ENCODE measurements at places on chromosomes 13 and 19.

DNA sequence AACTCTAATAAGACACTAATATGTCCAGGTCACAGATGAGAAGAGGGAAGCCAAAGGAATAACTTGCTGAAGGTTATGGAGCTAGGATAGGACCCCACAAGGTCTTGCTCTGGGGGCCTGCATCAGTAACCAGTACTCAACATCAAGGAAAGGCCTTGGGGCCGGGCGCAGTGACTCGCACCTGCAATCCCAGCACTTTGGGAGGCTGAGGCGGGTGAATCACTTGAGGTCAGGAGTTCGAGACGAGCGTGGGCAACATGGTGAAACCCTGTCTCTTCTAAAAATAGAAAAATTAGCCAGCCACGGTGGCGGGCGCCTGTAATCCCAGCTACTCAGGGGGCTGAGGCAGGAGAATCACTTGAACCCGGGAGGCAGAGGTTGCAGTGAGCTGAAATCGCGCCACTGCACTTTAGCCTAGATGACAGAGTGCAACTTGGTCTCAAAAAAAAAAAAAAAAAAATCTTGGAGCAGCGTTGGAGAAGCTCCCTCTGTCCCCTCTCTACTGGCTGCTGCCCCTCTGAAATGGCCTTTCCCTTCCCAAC lies 1.8 kb downstream of the LONP1 start:
- DNase-seq = no peak

- no peak for DNase-seq
Measured at GRCh38 chr19:27876976-27877512, 1335.9 kb downstream of the UQCRFS1 start.

GRCh38 chr19:35545855-35546381 lies 492 bp downstream of the TMEM147 start:
- no peak for DNase-seq

DNA sequence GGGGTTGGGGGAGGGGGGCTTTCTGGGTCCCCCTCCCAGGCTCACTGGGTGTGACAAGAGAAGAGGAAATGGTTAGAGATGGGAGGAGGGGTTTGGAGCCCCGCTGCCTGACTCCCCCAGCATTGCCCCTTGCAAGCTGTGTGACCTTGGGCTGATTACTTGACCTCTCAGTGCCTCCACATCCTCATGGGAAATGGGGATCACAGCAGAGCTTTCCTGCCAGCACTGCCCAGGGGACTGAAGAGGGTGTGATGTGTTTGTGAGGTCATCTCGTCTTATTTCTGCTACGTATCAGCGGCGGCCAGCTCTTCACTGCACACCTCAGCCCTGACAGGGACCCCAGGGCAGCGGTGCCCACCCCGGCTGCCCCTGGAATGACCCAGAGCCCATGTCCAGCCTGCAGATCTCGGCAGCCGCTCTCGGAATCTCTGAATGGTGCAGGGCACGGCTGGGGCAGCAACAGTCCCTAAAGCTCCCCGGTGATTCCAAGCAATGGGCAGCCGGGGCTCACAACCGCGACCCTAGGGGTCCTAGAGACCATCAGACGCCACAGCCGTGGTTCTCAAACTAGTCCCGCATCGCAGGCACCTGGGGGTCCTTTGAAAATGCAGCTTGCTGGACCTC lies 8.4 kb downstream of the PNMA8B start:
- no peak for DNase-seq

DNA sequence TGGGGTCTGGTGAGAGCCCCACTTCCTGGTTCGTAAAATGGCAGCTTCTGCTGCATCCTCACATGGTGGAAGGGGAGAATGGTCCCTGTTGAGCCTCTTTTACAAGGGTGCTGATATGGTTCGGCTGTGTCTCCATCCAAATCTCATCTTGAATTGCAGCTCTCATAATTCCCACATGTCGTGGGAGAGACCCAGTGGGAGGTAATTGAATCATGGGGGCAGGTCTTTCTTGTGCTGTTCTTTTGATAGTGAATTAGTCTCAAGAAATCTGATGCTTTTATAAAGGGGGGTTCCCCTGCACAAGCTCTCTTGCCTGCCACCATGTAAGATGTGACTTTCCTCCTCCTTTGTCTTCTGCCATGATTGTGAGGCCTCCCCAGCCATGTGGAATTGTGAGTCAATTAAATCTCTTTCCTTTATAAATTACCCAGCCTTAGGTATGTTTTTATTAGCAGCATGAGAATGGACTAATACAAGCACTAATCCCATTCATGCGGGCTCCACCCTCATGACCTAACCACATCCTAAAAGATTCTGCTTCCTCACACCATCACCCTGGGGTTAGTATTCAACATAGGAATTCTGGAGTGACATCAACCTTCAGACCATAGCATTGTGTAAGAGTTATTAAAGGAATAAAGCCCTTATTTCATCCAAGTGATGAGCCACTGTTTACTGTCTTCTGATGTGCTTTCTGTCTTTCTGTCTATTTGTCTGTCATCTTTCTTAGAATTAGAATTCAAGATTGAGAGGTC lies 159.0 kb upstream of the IRS2 start:
- DNase-seq = no peak
